ENCODE measurements at places on chromosomes 2 and 18. TPM values are rescaled to one million over a fixed set of nuclear protein-coding genes. Genes with fewer than 3 reads are reported as not detected.

GRCh38 chr2:121638333-121638732, 10.9 kb downstream of the CLASP1 start:
- DNase-seq = no peak

GRCh38 chr2:72024451-72025175, 123.0 kb downstream of the CYP26B1 start:
- DNase-seq = no peak

The ZNF521 gene
- total RNA-seq = not detected

GRCh38 chr2:139177041-139177440, 396.9 kb upstream of the NXPH2 start:
- DNase-seq = no peak

- no peak for DNase-seq
Measured at GRCh38 chr2:49003201-49003600, 151.1 kb downstream of the FSHR start.

GRCh38 chr18:34339155-34339554, 114.4 kb upstream of the NOL4 start:
- no peak for DNase-seq

The DSG4 gene
- total RNA-seq = not detected

DNA sequence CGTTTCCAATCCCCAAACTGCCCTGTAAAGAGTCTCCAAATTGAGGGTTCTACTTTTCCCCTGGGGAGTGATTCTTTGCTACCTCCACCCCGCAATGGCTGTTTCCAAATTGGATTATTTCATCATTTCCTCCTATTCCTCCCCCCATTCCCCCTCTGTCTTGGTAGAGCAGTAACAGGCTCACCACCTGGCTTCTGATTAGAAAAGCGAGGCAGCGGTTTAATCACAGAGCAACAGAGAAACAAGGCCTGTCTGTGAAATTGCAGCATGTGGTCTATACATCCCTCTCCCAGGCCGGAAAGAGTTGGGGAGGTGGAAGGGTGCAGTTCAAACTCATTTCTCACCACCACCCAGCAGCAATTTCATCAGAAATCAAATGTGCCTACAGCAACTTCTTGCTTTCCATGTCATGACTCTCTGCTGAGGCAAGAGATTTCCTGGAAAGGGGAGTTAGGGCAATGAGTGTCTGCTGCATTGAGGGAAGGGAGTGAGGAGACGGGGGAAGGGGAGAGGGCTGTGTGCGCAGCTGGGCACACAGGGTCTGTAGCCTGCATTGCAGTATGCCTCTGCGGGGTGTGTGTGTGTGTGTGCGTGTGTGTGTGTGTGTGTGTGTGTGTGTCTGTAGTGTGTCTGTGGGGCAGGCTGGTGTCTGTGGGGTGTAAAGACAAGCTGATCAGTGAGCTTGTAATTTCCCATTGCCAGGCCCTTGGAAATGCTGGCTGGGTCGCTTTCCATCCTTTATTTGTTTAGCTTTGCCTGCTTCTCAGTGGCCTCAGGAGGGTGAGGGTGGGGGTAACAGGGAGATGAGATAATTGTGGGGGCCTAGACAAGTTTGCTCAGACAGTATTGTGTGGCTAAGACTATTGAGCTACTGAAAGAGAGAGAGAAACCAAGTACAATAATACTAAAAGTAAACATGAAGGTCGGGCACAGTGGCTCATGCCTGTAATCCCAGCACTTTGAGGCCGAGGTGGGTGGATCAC, 13.5 kb upstream of the IGFBP2 start:
- DNase-seq = peak; percentile 54

The ANKRD62 gene
- total RNA-seq = not detected

DNA sequence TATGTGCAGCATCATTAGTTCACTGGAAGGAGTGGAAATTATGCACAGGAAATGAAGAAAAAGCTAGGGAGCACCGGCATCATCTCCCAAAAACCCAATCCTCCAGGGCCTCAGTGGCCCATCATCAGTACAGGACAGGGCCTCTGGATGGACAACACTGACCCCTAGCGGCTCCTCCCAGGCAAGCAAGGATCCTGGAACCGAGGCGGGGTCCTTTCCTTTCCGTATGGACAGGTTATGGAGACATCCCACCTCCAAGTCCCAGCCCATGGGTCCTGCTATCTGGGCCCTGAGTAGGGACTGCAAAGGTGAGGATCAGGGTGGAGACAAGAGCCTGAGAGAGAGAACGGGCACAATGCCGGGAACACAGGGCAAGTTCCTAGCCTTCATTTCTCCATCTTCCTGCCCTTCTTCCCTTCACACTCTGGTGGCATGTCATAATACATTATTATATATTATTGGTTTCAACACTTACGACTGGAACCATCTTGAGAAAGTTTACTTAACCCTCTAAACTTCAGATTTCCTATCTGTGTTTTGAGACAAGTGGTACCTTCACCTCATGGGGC, 68.2 kb downstream of the ZNF516 start:
- DNase-seq = peak; percentile 23

- no peak for DNase-seq
Measured at GRCh38 chr2:48668992-48669391, 51.3 kb downstream of the GTF2A1L start.

DNA sequence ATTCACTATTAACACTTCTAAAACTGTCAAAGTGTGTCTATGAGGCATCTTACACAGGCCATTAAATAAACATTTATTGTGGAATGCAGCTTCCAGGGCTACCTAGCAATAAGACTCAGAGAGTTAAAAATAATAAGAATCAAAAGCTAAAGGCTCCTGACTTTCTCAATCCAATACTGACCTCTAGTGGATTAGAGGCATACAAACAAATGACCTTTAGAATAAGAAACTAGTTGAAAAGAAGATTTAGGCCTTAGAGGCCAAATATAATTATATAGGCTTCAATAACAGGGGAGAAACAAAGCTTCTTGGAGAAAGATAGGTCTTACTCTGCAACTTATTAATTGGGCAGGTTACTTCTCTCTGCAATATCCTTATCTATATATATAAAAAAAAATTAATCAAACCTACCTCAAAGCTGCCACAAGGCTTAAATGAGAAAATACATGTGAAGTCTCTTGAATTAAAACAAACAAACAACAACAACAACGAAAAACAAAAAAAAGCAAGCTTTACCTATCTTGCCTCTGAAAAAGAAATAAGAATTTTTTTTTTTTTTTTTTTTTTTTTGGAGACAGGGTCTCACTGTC, 246.1 kb downstream of the EXOC6B start:
- no peak for DNase-seq

DNA sequence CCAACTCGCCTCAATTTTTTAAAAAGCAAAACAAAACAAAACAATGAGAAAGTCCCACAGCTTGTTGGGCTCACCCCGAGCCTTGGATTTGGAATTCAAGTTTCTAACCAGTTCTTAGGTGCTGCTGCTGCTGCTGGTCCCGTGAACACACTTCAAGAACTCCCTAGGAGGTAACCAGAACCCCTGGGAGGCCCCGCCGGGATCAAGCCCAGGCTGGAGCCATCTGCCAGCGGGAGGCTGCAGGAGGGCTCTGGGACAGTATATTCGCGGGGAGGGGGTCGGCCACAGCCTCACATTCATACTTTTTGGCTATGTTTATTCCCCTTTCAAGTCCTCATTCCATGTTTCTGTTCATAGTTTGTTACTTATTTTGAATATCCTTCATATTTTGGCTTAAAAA, 223.4 kb downstream of the TFCP2L1 start:
- DNase-seq = no peak

The GPR45 gene
- total RNA-seq = not detected

DNA sequence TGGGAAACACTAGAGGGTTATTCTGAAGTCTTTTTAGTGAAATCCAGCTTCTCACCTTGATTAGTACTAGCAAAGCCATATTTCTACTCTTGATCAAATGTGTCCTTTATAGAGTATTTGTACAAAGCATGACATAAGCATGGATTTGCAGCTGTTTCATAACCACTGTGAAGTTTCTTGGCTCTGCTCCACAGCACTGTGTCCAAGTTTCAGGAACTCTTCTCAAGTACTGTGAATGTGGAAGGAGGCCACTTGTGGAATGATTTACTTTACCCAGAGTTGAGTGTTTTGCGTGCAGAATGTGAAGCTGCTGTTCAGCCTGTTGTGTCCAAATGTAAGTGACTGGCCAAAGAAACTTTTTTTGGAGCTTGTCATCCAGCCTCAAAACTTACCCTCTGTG, 16.2 kb upstream of the MAPRE2 start:
- no peak for DNase-seq

DNA sequence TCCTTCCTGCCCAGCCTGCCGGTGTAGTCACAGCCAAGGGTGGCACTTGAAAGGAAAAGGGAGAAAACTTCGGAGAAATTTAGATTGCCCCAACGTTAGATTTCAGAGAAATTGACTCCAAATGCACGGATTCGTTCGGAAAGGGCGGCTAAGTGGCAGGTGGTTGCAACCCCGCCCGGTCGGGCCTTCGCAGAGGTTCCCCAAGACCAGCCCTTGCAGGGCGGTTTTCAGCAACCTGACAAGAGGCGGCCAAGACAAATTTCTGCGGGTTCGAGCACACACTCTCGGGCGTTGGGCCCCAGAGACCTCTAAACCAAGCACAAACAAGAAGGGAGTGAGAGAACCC, 4.8 kb downstream of the ONECUT2 start:
- DNase-seq = no peak

The TBC1D8 gene
- total RNA-seq = 4.0 TPM

GRCh38 chr2:85326406-85327159, 1.2 kb downstream of the TGOLN2 start:
- DNase-seq = peak; percentile 71

DNA sequence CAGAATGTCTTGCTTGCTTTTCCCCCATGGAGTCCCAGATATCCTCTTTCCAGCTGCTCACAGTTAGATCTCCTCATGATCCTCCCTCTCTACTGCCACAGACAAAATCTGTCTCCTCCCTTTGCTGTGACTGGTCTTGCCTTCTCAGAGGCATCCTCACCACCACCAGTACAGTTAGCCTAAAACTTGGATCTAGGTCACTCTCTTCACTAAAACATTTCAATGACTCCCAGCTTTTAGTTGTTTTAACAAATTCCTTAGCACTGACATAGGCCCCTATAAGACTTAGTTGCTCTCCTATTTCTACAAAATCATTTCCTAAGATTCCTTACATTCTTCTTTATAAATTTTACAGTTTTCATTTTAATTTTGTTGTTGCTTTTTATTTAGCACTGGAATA, 734.2 kb upstream of the CHAC2 start:
- DNase-seq = no peak

- DNase-seq = peak; percentile 40
Measured at GRCh38 chr18:69947361-69948133, at the start of gene CD226. Gene CD226 (minus strand): TSS chr18:69947873. CDS start chr18:69947406, 467 bp downstream.

The LMAN2L gene
- total RNA-seq = 4.0 TPM

DNA sequence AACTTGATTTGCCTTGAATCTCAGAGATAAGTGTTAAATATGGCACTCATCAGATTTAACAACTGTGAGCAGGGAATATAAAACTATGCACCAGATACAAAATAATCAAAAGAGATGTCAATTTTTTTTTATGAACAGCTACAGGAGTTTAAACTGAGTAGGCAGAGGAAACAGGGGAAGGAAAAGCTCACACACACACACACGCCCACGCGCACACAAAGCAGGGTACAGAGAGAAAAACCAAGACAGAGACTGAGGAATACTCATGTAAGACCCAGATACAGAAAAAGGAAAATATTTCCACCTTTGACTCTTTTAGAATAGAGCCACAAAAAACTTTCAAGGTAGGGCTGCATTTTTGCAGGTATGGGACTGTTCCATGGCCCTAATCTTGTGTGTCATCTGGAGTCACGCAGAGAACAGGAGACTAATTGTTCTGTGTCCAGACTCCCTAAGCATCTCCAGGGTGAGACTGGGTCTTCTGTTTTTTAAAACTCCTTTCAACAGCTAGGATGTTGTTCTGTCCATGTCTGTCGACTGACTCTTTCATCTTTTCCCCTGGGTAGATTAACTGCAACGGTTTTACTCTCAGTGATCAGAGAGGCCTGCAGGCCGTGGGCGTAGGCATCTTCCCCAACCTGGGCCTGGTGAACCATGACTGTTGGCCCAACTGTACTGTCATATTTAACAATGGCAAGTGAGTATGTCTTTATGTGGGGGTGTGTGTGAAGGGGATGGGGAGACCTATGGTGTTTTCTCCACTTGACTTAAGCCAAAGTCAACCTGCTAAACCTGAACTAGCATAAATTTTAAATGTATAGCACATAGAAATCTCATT, 23.0 kb downstream of the SMYD1 start:
- peak; percentile 35 for DNase-seq

The STARD7 gene
- total RNA-seq = 87.6 TPM

All from activated naive CD4-positive, alpha-beta T cell treated with anti-CD3 and anti-CD28 coated beads for 36 hours (primary cell).